ENCODE measurements at places on chromosomes 3 and 15.
A peak's percentile ranks its signal among the peaks of the same experiment; 100 is the strongest.

DNA sequence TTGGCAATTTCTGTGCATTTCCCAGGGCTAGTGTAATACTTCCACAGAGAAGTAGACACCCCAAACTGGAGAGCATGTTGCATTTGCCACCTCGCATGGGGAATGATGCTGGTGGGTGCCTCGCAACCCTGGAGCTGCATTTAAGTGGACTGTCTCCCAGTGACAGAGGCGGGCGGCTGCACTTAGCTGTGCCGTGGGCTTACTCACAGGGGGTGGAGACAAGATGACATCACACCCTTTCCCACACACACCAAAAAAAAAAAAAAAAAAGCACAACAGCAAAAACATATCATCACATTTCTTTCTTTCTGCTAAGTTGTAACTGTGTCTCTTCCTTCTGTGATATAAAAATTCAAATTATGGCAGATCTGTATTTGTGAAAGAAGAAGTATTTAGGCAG lies at the start of gene ABI3BP:
ABI3BP (minus strand) TSS at position 113 of the 400 bp plus-strand sequence; CDS start at position 76, 37 bp downstream.
- DNase-seq = peak; percentile 3

GRCh38 chr15:55587321-55588069 lies 650 bp downstream of the PYGO1 start:
- no peak for DNase-seq

DNA sequence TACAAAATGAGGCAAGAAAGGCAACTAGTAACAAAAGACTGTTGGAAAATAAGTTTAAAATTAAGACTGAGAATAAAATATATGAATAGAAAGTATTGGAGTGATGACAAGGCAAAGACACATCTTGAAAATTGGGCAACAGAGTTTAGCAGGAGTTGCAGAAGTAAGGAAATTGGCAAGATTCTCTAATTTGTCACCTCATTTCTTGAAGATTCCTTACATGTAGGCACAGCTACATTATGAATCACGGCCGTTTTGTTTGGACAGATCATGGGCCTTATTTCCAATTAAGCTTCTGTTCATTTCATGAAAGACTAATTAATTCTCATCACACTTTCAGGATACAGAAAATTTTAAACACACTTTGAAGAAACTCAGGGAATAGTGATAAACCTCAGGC lies 170.1 kb downstream of the ROBO1 start:
- no peak for DNase-seq

DNA sequence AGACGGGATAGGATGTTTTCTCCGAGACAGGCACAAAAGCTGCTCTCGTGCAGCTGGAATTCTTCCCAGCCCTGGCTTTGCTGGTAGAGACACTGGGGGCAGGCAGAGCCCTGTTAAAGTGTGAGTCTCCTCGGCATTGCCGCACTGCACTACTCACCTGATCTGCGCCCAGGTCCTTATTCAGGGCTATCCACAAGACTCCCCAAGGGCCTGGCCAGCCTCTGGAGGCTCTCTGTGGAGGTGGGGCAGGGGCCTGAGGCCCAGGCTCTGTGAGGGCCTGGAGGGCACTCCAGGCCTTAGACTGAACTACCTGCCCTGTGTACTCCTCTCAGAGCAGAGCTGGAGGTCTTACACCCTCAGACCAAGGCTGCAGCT lies 48.4 kb downstream of the KY start:
- no peak for DNase-seq

DNA sequence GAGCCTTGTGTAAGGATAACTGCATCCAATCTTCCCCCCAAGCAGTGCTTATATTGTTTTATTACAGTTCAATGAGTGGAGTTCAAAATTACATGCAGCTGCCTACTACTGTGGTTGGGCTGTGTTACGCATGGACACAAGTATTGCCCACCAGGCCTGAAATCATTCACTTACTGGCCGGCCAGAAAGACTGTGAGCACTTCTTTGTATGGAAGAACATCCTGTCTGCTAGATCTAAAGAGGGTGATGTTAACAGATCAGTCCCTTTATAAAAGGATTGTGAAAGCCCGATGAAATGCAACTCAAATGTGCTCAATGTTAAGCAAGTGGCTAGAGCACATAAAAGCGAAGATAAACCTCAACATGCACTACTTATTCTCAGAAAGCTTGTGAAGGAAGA lies 132.5 kb downstream of the FOXP1 start:
- no peak for DNase-seq

- no peak for DNase-seq
Measured at GRCh38 chr3:4514321-4514720, 21.2 kb downstream of the ITPR1 start.

DNA sequence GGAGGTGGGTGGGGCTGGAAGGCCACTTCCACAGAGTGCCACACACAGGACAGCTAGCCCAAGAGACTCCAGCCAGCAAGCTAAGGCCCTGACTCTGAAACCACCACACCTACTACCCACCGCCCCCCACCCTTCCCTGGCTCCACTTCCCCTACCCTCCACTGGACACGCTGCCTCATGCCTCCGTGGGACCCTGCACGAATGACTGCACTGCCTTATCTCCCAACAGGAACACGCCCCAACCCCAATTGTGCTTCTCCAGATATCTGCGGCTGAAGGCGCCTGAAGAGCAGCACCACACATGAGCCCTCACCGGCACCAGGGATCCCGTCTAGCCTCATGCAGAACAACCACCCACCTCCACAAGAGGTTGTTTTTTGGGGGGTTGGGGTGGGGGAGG lies 2.7 kb downstream of the LINGO1 start:
- DNase-seq = no peak

DNA sequence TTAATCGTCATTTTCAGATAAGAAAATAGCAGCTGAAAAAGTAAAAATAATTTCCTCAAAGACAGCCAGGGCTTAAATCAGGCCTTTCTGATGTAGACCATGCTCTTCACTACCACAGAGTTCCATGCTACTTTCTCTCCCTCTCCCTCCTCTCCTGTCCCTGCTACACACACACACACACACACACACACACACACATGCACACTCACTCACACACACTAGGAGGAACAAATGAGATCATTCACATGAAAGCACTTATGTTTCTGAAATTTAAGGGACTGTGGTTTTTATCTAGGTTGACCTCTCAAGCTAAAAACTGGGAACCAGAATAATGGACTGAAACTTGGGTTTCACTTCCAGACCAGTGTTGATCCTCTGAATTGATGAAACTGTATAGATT lies 4.1 kb upstream of the PSMA4 start:
- no peak for DNase-seq

GRCh38 chr15:50633653-50634052 lies 52.9 kb downstream of the TRPM7 start:
- no peak for DNase-seq

- DNase-seq = no peak
Measured at GRCh38 chr3:134974624-134975023, 179.6 kb downstream of the EPHB1 start.

GRCh38 chr3:150737874-150738679 lies 24.9 kb downstream of the SIAH2 start:
- no peak for DNase-seq

DNA sequence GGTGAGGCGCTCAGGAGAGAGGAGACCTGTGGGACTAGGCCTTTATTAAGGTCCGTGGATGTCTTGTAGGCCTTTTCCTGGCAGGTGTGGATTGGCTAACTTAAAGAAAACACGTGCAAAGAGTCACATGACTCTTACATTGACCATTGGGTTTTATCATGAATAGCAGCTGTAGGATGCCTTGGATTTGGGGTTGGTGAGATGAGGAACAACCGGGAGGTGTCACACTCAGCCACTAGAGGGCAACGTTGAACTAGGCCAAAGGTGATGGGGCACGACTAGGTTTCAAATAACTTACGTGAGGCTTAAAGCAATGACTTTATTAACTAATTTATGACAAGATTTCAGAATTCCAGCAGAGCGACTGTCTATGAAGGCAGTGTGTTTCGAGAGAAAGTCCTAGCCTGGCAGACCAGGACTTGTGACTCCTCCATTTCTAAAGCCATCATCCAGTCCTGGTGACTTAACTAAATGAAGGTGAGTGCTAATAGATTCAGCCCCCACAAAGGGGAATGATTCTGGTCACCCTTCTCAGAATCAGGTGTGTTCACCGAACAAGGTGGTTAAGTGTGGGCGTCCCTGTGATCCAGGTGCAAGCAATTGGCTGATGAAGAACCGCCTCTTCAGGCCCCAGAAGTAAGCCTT lies 345.6 kb downstream of the MCTP2 start:
- DNase-seq = no peak

- DNase-seq = no peak
Measured at GRCh38 chr3:11543141-11543947, 100.4 kb downstream of the VGLL4 start.

DNA sequence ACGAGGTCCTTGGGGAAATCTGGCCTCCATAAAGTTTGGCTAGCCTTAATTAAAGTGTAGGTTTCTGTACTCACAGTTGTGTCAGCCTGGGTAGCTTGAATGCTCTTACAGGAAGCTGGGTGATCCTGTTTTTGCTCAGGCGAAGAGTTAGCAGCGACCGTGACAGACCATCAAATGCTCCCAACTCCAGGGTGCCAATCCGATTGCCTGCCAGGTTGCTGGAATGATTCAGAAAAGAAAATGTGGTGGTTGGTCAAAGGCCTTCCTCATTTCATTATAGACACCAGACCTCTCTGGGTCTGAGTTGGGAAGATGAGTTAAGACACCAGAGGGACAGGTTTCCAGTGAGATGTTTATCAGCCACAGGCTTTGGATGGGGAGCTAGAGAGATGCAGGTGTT lies 86.0 kb downstream of the LRIG1 start:
- no peak for DNase-seq
